Muscle of leg (tissue), 16 donors: ENCODE measurements at places on chromosomes 5 and 9. TPM values are rescaled to one million over a fixed set of nuclear protein-coding genes. Genes with fewer than 3 reads are reported as not detected.
A peak's percentile ranks its signal among the peaks of the same experiment; 100 is the strongest.

- no peak for DNase-seq
Measured at GRCh38 chr9:127162046-127162863, 39.8 kb upstream of the ANGPTL2 start.

- no peak for DNase-seq
Measured at GRCh38 chr5:110909950-110910349, 161.6 kb upstream of the TSLP start.

GRCh38 chr9:129597355-129598088 is 23.4 kb downstream of the C9orf50 start:
- DNase-seq = peak; percentile 82

- DNase-seq = no peak
Measured at GRCh38 chr9:20929276-20929675, 102.2 kb downstream of the HACD4 start.

- no peak for DNase-seq
Measured at GRCh38 chr5:82313016-82313415, 34.9 kb upstream of the RPS23 start.

DNA sequence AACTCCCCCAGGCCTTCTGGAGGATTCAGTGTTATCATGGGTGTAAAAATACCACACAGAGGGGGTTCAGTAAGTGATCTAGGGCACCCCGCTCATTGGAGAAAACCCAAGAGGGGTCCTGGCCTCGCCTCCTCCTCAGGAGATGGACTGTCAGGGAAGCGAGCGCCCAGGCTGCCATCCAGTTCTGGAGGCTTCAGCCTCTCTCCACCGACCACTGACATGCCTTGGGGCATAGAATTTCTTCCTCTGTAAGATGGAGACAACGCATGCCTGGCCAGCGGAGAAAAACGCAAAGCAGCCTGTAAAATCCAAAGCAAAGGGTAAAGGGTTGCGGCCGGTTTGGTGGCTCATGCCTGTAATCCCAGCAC is 165.4 kb downstream of the COL23A1 start:
- no peak for DNase-seq

- DNase-seq = no peak
Measured at GRCh38 chr9:91427873-91428272, 4.2 kb upstream of the NFIL3 start.

DNA sequence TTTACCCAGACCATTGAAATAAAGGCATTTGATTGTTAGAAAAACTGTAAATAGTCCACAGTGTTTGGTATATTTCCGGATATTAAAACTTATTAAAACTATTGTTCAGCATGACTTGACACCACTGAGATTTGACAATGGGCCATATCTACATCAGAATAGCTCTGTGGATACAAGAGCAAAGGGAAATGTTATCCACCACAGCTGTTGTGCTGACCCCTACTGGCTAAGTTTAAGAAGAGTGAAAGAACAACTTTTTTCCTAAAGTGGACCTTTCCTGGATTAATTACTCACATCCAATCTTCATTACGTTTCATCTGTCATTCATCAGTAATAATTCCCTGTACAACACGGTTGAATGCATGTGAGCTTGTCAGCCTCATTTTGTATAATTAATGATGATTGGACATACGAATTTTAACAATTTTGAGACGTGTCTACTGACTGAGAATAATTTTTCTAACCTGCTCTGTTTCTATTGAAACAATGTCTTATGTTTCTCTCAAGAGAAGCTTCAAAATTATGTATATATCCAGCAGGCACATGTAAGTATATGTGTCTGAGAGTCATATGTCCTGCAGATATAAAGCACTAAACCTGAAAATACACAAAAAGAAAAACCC is 1952.6 kb downstream of the MAT2B start:
- DNase-seq = no peak

GRCh38 chr5:130109152-130109551 is 204.9 kb downstream of the CHSY3 start:
- peak; percentile 33 for DNase-seq

GRCh38 chr9:125696106-125696647 is 10.8 kb downstream of the MAPKAP1 start:
- DNase-seq = no peak

- no peak for DNase-seq
Measured at GRCh38 chr5:119366540-119366881, 10.7 kb downstream of the TNFAIP8 start.

DNA sequence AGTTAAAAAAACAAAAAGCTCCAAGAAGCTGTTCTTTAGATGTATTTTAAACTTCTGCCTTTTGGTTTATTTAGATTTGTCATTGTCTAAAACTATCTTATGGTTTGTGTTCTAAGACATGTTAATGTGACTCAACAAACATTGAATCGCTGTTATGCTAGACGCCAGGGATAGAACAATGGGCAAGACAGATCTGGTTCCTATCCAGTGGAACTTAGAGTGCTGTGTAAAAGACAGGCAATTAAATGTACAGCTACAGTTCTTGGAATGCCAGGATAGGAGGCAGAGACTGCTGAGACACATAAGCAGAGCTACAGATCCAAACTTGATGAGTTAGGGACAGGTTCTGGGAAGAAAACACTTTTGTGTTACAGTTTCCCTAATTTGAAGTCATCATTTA is 22.4 kb downstream of the LYRM7 start:
- no peak for DNase-seq

- DNase-seq = no peak
Measured at GRCh38 chr9:9387511-9388115, 1225.2 kb downstream of the PTPRD start.

DNA sequence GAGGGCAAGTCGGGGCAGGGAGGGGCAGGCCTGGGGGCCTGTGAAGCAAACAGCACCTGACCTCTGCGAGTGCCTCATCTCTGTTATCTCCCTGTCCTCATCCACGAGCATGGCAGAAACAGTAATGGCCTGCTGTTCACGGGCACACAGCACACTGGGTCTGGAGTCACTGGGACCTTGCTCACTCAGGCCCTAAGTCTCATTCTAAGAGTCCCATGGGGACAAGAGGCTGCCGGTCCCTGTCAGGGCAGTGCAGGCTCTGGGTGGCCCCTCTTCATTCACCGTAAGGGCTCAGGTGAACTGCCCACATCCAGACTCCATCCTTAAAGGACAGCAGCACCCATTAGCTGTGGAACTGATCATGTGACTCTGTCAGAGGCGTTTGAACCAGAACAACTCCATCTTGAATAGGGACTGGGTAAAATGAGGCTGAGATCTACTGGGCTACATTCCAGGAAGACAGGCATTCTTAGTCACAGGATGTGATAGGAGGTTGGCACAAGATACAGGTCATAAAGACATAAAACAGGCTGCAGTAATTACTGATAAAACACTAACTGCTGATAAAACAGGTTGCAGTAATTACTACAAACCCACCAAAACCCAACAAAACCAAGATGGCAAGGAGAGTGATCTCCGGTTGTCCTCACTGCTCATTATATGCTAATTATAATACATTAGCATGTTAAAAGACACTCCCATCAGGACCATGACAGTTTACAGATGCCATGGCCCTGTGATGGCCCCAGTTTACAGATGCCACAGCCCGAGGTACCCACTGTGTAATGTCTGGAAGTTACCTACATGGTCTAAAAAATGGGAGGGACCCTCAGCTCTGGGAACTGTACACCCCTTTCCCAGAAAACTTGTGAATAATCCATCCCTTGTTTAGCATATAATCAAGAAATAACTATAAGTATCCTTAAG is 28.7 kb downstream of the BICD2 start:
- no peak for DNase-seq

- DNase-seq = no peak
Measured at GRCh38 chr5:41625571-41625970, 115.2 kb upstream of the PLCXD3 start.

DNA sequence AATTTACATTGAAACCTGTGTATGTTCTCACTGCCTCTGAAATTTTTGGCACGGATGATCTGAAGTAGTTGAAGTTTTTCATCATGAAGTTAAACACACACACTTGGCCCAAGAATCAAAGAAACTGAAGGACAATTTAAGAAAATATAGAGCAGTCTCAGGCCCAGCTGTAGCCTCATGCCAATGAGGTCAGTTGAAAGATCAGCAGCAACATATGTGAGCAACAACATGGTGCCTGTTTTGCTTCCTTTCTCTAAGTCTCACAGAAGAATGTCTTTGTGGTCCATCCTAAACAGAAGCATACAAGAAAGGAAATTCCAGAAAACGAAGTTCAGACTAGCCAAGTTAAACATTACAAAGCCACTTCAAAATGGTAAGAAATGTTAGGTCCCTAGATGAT is 1737.2 kb downstream of the MAT2B start:
- peak; percentile 23 for DNase-seq

DNA sequence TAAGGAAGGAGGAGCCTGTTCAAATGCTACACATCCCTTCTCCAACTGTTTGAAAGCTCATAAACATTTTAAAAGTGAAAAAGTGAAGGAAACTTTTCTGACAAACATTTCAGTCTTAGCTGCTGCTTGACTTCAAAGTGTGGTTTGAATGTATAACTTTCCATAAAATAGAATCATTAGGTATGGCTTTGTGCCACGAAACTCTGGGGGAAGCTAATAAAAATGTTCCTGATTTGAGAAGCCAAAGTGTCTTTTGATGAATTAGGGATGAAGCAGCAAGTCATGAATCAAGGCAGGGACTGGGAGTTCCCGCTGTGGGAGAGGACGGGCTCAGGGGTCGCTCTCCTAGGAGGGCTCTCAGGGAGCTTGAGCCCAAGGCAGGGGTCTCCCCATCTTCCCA is 15.3 kb downstream of the MVB12B start:
- no peak for DNase-seq

DNA sequence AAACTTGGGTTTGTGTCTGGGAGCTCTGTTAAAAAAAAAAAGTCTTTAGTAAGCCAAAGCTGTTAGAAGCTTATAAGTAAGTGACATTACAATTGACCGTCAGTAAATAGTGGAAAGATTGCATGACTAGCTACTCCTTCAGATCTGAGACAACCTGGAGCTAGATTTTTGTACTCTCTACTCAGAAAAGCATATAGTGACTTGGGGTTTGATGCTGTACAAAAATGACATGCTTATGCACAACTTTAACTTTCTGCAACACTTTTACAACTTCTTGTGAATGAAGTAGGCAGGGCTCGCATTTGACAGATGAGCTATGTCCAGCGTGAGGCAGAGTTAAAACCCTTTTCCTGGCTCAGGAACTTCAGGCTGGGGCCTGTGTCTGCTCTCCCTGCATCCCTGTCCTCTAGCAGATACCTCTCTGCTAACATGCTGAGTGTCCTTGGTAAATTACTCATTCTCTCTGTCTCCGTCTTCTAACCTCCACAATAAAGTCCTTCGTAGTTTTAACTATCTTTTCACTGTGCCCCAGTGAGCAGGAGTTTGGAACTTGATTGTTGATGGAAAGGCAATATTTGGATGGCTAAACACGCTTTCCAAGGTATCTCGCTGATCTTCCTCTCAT is 471 bp upstream of the GHR start:
- no peak for DNase-seq

DNA sequence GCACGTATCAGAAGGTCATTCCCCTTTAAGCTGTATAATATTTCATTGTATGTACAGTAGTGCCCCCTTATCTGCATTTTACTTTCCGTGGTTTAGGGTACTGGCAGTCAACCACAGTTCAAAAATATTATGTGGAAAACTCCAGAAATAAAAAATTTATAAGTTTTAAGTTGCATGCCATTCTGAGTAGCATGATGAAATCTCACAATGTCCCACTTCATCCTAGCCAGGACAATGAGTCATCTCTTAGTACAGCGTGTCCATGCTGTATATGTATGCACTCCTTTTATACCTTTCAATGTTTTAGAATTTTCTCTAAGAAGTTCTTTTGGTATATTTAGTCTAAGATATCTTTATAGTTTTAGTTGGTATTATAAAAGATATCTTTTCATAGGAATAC is 115.0 kb upstream of the HAND1 start:
- DNase-seq = no peak

DNA sequence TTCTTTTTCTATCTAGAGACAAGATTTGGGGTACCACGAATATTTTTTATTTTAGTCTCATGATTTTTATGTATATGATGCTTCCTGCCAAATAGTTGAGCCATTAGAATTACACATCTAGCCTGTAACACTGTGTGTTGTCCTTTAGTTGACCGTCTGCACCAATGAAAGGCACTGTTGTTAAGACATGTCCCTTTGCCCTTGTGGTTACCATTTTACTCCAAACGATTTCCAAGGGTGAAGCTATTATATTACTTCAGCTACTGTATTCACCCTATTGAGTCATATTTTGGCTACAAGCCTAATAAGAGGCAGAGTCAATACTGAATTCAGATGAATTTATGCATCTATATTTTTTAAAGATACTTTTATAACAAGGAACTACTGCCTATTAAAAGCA is 207.6 kb downstream of the CETN3 start:
- peak; percentile 10 for DNase-seq

DNA sequence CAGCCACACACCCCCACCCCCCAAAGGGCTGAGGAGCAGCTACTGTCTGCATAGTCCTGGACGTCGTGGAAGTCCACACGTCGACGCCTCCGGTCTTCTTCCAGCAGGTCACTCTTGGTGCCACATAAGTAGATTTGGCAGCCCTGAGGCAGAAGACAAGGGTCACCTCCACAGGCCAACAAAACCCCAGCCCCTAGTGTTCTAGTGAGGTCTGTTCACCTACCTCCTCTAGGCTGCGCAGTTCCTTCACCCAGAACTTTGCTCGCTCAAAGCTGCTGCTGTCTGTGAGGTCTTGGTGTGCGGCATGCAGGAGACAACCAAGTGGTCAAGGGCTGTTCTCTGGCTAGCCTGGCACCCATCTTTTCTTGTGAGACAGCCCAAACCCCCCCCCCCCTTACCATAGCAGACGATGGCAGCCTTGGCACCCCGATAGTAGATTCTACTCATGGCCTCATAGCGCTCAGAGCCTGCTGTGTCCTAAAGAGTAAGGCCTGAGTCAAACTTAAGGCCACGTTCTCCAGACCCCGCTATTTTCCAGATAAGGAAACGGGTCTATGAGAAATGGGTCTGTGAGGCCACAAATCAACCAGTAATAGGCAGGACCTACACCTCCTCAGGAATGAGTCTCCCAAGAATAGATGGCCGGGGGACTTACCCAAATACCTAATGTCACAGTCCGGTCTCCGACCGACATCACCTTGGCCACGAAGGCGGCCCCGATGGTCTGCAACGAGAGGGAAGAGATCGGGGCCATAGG is 987 bp downstream of the RAB24 start:
- no peak for DNase-seq

DNA sequence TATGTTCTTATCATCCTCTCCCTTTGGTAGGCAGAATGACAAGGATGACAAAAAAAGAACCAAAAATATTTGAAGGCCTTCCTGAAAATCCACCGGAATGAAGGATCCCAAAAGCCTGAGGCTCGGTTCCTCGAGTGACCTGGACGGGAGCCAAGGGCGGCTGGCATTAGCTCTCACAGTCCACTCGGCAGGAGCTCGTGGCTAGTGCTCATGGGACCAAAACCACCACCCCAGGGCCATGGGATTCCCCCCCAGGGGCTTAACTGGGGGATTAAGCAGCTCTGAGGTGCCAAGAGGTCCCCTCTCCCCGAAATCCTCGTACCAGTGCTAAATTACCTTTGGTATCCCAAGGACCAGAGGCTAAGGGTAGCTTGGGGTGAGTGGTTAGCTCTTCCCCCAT is 586 bp upstream of the PDZD2 start:
- no peak for DNase-seq

Gene GABRA6
- not detected for total RNA-seq

Gene ZMAT2
- 68.5 TPM for total RNA-seq

Gene PCDHA1
- 0.04 TPM for total RNA-seq

Gene ORM2
- not detected for total RNA-seq

Gene GLDC
- 0.27 TPM for total RNA-seq

Gene BSPRY
- total RNA-seq = 0.22 TPM

Gene TUBB4B
- 97.1 TPM for total RNA-seq

Gene SMIM33
- total RNA-seq = not detected

Gene TGFBI
- 195 TPM for total RNA-seq

Gene NR6A1
- total RNA-seq = 0.58 TPM

Gene TIMD4
- total RNA-seq = 1.9 TPM

Gene GABRA1
- 0.13 TPM for total RNA-seq

Gene SPINK4
- total RNA-seq = 0.31 TPM

Gene ARL14EPL
- total RNA-seq = 0.09 TPM

Gene ST8SIA4
- 9.3 TPM for total RNA-seq
